HS-5 (cell line): ENCODE measurements at places on chromosomes 11 and 22.

GRCh38 chr22:45912910-45913309, 64.1 kb downstream of the WNT7B start:
- DNase-seq, result no peak

GRCh38 chr11:36455658-36456111, 54.4 kb downstream of the TRAF6 start:
- peak; percentile 78 for DNase-seq

GRCh38 chr22:31574055-31574670, 77.8 kb downstream of the SFI1 start:
- DNase-seq, result no peak

DNA sequence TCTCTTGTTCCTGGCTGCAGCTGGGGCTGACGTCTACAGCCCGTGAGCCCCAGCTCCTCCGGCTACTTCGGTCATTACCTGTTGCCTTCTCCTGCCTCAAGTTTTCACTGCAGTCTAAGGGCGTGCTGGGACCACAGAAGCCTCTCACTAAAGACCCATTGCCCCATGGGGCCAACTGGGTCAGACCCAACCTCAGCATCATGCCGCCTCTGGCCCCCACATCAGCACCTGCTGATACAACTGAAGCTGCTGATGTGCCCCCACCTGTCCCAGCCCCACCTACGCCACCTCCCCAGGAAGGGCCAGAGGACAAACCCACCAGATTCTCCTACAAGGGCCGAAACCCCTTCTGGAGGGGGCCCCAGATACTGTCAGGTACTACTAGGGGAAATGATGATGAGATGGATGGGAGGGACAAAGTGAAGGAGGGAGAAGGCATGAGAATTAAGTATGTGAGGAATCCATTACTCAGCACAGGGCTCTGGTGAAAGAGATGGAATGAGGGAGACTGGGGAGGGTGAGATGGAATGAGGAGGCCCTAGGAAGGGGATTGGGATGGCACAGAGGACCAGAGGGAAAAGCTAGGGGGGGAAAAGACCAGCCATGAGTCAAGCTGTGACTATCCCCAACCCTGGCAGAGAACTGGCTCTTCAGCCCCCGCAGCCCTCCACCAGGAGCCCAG, 5.1 kb downstream of the C11orf42 start:
- DNase-seq, result no peak

GRCh38 chr22:44366372-44367300, 53.9 kb upstream of the SHISAL1 start:
- no peak for DNase-seq

DNA sequence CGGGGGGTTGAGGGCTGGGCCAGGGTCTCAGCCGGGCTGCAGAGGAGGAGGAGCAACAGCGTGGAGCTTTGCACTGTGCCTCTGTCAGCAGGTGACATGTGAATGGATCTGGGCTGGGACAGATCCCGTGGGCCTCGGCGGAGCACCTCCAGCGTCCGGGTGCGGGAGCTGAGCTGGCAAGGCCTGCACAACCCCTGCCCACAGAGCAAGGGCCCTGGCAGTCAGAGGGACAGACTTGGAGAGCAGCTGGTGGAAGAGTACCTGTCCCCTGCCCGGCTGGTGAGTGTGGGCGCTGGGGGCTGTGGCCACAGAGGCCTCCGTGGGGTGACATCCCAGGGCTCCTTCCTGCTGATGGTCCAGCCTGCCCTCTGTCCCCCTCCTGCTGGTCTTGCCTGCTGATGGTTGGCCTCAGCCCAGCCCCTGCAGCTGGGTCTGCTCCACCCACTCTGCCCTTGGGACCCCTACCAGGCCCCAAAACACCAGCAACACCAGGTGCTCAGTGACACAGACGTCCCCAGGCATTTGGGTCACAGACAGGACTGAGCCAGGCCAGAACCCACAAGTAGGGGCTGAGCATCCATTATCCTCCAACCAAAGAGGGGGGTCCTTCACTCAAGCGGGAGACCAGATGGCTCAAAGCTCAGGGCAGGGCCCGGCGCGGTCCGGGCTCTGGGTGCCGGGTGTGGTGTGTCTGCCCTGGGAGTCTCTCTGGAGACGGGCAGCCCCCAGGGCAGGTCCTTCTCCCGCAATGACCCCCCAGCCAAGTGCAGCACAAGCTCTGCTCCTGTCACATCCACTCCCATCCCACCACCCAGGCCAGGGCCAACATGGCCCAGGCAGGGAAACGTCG, 3.5 kb downstream of the LRRC56 start:
- no peak for DNase-seq

GRCh38 chr22:33853200-33854097, 66.8 kb downstream of the LARGE1 start:
- DNase-seq, result peak; percentile 5

GRCh38 chr11:132941761-132942160, 590.5 kb downstream of the OPCML start:
- DNase-seq, result no peak

DNA sequence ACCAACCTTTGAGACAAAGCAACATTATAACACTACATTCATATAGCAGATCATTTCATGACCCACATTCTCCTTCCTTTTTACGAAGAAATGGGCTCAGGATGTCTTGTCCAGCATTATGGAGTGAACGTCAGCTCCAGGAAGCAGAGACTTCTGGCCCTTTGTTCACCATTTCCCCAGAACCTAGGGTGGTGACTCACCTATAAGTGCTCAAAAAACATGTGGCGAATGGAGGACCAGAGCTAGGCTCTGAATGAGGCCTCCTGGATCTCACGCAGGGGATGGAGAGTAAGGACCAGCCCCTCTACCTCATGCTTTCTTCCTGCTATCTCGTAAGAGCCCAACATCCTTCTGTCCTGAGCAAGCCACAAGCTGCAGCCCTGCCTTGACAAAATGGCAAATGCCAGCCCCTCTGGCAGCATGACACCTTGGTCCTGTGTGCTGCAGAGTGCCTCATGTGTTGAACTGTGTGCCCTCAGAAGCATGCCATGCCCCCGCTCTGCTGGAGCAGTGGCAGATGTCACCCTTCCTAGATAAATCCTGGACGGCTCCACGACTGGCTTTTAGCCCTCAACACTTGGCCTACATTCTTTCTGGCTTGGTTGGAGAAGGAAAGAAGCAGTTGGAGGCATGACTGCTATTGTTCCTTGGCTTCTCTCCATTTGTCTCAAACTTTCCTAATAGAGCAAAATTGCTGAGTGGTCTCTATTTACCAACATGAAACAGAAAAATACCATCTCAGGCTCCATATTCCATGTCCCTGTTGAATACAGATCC, 6.5 kb upstream of the ST3GAL4 start:
- DNase-seq, result no peak

- no peak for DNase-seq
Measured at GRCh38 chr11:123796226-123796625, 9.9 kb downstream of the OR6M1 start.

DNA sequence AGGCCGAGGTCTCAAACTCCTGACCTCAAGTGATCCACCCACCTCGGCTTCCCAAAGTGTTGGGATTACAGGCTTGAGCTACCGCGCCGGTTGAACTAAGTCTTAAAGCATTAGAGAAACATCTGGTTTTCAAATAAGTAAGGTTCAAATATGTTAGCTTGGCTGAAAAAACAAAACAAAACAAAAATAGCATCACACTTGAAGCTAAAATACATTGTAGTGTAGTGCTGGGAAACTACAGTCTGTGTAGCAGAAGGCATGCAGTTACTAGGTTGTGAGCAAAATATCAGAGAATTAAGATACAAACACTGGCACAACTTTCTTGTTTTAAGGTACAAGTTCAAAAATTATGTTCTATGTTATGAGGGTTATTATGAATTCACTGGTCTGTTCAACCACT, 224.8 kb upstream of the CHORDC1 start:
- DNase-seq, result no peak

DNA sequence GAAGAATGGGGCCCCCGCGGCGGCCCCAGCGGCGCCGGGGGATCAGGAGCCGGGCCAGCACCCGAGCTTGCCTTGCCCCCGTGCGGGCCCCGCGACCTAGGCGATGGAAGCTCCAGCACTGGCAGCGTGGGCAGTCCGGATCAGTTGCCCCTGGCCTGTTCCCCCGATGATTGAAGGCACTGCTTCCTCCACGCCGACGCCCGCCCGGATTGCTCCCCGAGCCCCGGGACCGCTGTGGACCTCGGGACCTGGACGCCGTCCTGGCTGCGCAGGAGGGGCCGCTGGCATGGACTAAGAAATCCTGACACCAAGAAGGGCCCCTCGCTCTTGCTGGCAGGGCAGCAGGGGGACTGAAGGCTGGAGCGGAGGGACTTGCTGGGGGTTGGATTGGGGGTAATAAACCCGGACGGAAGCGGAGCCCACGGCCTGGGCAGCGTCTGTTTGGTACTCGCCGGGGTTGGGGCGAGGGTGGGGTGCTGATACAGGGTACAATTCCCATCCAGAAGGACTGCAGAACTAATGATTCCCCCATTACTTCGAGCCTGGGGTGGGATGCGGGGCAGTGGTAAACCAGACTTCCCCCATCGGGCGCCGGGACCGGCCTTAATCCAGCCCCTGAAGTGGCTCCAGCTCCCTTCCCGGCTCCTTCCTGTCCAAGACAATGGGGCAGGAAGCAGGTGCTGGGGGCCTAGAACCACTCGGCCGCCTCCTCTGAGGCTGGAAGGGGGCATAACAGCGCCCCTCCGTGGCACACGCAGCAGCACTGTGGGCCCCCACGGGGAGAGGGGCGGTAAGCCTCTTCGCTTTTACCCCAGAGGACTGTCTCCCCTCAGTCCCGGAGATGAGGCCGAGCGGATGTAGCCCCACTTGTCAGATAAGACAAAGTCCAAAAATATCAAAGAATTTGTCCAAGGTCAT, 1.0 kb downstream of the CCDC85B start:
- DNase-seq, result no peak

DNA sequence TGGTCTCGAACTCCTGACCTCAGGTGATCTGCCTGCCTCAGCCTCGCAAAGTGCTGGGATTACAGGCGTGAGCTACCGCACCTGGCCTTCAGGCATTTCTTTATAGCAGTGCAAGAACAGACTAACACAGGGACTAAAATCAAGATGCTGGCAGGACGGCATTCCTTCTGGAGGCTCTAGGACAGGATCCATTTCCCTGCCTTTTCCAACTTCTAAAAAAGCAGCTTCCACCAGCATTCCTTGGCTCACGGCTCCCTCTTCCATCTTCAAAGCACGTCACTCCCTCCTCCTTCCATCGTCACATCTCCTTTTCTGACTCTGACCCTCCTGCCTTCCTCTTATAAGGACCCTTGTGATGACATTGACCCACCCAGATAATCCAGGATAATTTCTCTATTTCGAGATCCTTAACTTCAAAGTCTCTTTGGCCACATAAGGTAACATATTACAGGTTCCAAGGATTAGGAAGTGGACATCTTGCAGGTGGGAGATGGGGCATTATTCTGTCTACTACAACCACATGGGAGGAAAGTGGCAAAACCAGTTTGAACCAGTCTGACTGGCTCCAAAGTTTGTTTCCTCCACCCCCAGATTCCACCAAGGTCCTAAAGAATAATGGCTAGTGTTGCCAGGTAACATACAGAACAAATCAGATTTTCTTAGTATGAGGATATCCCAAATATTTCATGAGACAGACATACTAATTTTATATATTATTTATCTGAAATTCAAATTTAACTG, 172.5 kb downstream of the MN1 start:
- DNase-seq, result no peak

- DNase-seq, result no peak
Measured at GRCh38 chr22:43798492-43798891, 13.6 kb downstream of the EFCAB6 start.

DNA sequence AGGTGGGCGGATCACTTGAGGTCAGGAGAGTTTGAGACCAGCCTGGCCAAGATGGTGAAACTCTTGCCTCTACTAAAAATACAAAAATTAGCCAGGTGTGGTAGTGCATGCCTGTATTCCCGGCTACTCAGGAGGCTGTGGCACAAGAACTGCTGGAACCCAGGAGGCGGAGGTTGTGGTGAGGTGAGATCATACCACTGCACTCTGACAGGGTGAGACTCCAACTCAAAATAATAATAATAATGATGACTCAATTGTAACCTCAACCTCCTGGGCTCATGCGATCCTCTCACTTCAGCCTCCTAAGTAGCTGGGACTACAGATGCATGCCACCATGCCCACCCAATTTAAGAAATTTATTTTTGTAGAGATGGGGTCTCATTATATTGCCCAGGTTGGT, 15.6 kb upstream of the CHRNA10 start:
- DNase-seq, result no peak

GRCh38 chr11:94845622-94846021, 77.5 kb downstream of the AMOTL1 start:
- no peak for DNase-seq

GRCh38 chr11:39011797-39012196, 2413.8 kb upstream of the RAG2 start:
- no peak for DNase-seq

DNA sequence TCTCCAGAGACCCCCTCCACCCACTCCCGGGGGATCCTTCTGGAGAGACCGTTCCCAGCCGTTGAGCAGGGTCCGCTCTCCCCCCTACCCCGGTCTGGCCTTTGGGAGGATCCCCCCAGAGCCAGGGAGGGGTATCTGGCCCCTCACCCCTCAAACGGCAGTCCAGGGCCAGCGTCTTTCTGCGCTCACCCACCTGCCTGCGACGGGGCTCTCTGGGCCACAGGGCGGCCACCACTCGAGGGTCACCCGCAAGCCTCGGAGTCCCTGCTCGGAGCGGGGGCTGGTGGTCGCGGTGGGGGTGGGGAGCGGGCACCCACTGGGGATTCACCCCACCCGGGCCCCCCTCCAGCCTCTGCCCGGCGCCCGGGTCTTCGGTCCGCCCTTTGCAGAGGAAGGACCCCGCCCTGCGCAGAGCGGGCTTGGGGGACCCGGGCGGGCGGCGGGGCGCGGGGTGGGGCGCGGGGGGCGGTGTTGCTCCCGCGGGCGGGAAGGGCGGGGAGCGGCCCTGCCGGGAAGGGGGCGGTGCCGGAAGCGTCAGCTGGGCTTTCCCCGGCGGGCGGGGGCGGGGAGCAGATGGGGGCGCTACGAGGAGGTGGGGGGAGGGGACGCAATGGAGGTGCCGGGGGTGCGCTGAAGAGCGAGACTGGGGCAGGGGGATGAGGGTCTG, 16.6 kb downstream of the CRELD2 start:
- DNase-seq, result no peak

DNA sequence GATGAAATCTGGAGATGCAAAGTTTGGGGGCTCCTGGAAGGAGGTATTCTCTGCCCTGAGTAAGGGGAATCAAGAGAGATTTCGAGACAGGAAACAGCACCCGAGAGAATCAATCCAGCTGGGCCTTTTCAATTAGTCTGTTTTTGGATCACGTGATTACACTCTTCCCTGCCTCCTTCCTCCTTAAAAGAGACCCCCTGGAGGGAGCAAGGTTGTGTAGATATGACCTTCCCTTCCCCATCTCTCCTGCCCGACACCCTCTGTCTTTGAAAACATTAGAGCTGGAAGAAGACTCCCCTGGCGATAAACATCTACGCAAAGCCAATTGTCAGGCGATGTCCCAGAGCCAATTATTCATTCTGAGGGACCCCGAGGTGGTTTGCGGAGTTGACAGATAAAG, 407.9 kb downstream of the MIAT start:
- DNase-seq, result no peak

GRCh38 chr11:102465696-102466095, 13.1 kb upstream of the TMEM123 start:
- no peak for DNase-seq

GRCh38 chr22:38468443-38469305, 778 bp downstream of the KDELR3 start:
- DNase-seq, result no peak

- no peak for DNase-seq
Measured at GRCh38 chr11:56910046-56910773, 78.5 kb upstream of the OR5AK2 start.

GRCh38 chr22:48628891-48629543, 1198.7 kb downstream of the BRD1 start:
- no peak for DNase-seq

- DNase-seq, result no peak
Measured at GRCh38 chr11:16240687-16241086, 115.7 kb downstream of the SOX6 start.

GRCh38 chr11:110762590-110762989, 50.4 kb upstream of the ARHGAP20 start:
- DNase-seq, result no peak
